ENCODE measurements at places on chromosomes 5 and 9. TPM values are rescaled to one million over a fixed set of nuclear protein-coding genes. Genes with fewer than 3 reads are reported as not detected.

The PAEP gene
- not detected for total RNA-seq

The DMGDH gene
- 0.07 TPM for total RNA-seq

The TTLL11 gene
- total RNA-seq, result 12.1 TPM

The ANXA1 gene
- 880 TPM for total RNA-seq

The TAF9 gene
- 96.0 TPM for total RNA-seq

The ZNF782 gene
- total RNA-seq, result 2.5 TPM

The APBA1 gene
- total RNA-seq, result 3.2 TPM

The CCL28 gene
- total RNA-seq, result 1.9 TPM

The FAM200C gene
- 2.6 TPM for total RNA-seq

The LAMC3 gene
- total RNA-seq, result not detected

The C1QTNF3 gene
- 0.41 TPM for total RNA-seq

The FCN2 gene
- not detected for total RNA-seq

The ANKRD18B gene
- 10.9 TPM for total RNA-seq

The PRDM9 gene
- not detected for total RNA-seq

The SOX30 gene
- total RNA-seq, result not detected

Measured in foreskin keratinocyte (primary cell).